ENCODE measurements at places on chromosomes 5 and 9. TPM values are rescaled to one million over a fixed set of nuclear protein-coding genes. Genes with fewer than 3 reads are reported as not detected.

The IFNB1 gene
- total RNA-seq = not detected

DNA sequence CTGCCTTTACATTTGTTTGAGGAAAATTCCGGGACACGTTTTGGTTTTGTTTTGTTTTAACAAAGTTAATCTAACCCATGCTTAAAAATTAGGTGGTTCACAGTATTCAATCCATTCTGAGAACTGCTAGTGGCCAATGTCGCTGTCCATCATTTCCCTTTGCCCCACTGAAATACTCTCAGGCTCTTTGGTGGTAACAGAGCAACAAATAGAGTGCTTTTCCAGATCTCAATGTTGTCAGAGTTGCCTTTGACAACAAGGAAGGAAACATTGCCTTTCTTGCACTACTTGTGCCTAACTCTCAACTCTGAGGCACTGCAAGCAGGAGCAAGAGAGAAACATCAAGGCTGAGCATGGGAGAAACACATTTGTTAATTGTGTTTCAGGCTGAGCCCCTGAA is 154.0 kb downstream of the MCTP1 start:
- DNase-seq = no peak

- no peak for DNase-seq
Observed at GRCh38 chr5:120012431-120012830, 383.1 kb downstream of the FAM170A start.

DNA sequence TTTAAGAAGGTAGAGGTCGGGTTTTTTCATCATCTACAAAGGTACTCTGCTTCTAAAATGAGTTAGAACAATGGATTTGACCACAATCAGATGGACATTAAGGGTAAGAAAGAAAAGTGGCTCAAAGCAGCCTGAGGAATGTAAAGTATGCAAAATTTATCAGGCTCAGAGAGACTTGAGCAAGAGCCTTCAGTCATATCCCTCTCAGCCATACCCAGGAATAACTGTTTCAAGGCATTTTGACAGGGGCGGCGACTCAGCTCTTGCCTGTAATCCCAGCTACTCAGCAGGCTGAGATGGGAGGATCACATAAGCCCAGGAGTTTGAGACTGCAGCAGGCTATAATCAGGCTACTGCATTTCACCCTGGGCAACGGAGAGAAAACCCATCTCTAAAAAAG is 38.8 kb upstream of the ANXA2R start:
- no peak for DNase-seq

DNA sequence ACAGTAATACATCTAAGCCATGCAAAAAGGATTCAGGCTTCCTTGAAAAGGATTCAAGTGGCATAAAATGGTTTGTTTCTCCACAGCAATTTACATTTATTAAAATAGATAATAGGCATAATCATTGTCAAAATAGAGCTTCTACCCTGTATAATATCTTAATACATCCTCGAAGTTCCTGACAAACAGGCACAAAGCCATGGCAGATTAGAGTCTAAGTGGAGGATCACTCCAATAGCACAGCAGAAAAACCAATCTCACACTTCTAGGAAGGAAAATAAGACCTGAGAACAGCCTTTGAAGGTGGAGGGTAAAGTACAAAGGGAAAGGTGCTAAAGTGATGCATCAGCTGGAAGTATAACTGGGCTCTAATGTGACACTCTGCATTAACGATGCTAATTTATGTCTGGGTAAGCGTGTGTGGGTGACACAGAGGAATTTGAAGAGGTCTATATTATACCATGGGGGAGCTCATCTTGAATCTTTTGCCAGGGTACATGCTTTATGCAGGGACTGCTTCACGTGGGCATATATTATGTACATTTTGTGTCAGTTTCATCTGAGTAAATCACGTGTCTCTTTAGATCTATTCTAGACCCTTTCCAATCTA is 28.8 kb downstream of the PPP2R2B start:
- DNase-seq = no peak

The ABITRAM gene
- 10.4 TPM for total RNA-seq

The ADCY2 gene
- 1.2 TPM for total RNA-seq

The ACOT12 gene
- total RNA-seq = not detected

The CYLC2 gene
- not detected for total RNA-seq

- no peak for DNase-seq
Observed at GRCh38 chr5:104400941-104401340, 838.4 kb upstream of the NUDT12 start.

DNA sequence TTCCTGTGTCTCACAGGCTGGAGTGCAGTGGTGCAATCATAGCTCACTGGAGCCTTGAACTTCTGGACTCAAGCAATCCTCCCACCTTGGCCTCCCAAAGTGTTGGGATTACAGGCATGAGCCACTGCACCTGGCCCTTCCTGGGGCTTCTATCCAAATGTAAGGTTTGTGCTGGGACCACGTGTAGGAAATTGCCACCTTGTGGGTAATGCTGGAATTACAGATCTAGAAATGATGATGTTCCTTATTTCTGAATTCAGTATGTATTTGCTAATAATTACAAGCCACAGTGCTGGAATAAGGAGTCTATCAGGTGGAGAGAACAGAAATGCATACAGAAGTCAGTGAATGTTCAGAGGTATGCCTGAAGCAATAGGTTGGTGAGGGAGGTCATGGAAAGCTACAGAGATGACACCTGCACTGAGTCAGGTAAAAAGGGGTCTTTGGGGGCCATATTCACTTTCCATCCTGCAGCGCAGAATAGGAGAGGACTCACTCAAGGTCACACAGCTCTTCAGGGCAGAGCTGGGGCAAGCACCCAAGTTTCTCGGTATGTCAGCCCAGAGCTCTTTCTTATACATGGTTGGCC is 8.8 kb upstream of the IGFBPL1 start:
- no peak for DNase-seq

DNA sequence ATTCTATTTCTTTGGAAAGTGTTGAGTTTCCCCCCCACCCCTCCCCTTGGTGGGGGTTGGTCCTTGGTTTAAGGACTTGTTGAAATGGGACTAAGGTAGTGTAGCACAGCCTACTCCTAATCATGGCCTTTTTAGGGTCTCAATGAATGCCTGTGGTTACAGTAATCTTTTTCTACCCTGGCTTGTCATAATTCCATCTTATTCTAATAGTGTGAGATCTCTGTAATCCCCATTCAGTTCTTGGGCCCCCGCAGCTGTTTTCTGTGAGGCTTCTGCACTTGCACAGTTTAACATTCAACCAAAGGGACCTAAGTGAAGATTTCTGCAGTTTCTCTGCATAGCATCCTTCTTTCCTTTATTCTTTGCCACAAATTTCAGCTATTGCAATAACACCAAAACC is 30.7 kb downstream of the TNFSF15 start:
- DNase-seq = no peak

The ANKRD34B gene
- total RNA-seq = 0.10 TPM

DNA sequence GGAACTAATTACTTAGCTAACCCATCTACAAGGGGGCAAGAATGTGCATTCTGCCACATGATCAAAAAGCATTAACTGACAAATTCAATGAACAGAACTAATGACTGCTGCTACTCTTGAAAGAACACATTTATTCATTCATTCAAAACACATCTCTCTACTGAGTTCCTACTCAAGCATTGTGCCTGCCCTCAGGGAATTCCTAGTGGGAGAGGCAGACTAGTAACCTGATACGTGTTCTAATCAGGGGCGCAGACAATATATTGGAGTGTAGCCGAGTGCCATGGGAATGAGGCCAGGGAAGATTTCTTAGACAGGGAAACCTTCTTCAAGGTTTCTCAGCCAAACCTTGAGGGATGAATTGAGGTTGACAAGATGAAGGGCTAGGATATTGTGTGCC is 56.7 kb upstream of the PAPPA start:
- DNase-seq = no peak

DNA sequence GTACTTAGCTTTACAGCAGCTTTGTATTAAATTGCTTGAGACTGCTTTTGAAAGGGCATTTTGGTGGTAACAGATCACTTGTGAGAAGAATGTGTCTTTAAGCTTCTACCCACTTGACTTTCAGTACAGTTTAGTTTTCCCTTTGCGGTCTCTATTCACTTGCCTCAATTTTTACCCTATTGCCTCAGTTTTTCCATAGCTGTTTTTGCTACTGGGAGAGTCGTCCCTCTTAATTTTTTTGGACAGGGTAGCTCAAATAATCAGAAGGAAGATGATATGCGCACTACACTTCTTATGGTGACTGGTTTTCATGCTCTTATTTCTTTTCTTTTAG is 18.8 kb downstream of the UGCG start:
- DNase-seq = no peak

GRCh38 chr9:12997009-12997408 is 222.2 kb downstream of the LURAP1L start:
- DNase-seq = no peak

DNA sequence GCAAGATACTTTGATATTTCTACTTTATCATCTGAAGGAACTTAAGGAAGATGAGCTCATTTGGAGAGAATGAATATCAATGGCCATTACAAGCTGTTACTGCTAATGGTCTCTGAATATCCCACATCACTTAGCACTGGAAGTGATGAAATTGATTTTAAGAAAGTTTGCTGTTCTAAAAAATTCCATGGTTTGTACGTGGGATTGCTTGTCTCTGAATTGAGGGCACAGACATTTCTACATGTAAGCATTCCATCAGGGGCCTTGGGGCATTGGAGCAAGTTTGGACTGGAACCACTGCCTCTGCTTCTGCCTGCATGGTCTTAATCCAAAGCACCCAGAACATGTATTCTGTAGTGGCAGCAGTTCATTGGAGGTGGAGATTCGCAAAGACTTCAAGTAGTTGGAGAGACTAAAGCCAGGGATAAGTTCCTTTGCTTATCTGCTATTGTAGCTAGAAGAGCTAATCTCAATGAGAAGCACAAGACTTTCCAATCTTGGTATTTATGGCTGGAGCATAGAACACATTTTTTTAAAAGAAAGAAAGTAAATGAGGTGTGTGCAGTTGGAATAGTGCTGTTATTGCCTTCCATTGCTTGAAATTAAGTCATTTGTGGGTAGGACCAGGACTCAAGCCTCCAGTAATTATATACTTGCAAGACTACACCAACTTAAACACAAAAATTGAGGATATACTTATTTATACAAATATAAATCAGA is 424.2 kb downstream of the SPATA31D1 start:
- DNase-seq = no peak

DNA sequence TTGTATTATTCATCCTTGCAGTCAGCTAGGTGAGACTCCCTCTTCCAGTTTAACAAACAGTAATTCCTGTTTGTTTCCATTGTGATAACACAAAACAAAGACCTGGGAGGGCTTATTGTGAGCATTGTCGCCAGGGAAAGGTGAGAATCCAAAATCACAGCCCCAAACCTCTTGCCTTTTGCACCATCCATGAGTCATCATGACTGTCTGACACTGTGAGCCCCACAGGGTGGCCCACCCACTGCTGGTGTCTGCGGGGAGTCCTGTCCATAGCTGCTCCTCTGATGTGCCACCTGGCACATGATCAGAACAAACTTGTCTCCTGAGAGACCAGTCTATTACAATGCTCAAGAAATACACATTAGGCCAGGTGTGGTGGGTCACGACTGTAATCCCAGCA is 33.7 kb upstream of the S1PR3 start:
- no peak for DNase-seq

- DNase-seq = no peak
Observed at GRCh38 chr9:27791311-27791710, 218.0 kb upstream of the C9orf72 start.

DNA sequence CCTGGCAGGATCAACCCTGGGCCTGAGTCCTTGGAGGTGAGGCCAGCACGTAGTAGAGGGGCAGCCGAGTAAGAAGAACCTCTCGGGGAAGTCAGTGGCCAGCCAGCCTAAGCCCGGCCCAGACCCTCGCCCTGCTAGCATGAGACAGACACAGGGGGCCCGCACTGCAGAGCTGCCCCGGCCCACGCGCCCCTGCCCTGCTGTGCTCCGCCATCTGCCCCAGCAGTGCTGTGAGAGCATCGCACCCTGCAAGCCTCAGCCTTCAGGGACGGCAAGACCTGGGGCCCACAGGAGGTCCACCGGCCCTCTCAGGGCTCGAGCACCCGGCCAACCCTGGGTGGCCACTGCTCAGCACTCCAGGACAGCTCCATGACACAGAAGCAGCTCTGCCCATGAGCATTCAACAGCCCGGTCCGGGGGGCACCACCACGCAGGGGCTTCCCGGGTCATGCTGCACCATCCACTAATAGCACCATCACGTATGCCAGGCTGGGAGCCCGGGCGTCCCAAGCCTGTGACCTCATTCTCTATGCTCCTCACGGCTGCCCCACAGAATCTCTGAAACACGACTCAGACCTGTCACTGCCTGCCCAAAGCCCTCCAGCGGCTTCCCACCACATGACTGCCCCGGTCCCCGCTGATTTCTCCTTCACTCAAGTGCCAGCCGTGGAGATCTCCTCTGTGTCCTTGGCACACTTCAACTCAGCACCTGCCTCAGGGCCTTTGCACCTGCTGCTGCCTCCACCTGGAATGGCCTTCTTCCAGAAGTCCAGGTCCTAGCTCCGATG is 38.1 kb downstream of the ADAMTS2 start:
- no peak for DNase-seq

- no peak for DNase-seq
Observed at GRCh38 chr5:122985954-122986721, 50.4 kb downstream of the PPIC start.

The WDR38 gene
- not detected for total RNA-seq

GRCh38 chr5:73625944-73626811 is at the start of gene ARHGEF28:
Gene ARHGEF28, plus strand, starts transcription at chr5:73626196. Its CDS starts 58,656 bp downstream, at chr5:73684852.
- DNase-seq = no peak

GRCh38 chr9:113129884-113130283 is 20.9 kb upstream of the SLC31A2 start:
- DNase-seq = peak; percentile 28

DNA sequence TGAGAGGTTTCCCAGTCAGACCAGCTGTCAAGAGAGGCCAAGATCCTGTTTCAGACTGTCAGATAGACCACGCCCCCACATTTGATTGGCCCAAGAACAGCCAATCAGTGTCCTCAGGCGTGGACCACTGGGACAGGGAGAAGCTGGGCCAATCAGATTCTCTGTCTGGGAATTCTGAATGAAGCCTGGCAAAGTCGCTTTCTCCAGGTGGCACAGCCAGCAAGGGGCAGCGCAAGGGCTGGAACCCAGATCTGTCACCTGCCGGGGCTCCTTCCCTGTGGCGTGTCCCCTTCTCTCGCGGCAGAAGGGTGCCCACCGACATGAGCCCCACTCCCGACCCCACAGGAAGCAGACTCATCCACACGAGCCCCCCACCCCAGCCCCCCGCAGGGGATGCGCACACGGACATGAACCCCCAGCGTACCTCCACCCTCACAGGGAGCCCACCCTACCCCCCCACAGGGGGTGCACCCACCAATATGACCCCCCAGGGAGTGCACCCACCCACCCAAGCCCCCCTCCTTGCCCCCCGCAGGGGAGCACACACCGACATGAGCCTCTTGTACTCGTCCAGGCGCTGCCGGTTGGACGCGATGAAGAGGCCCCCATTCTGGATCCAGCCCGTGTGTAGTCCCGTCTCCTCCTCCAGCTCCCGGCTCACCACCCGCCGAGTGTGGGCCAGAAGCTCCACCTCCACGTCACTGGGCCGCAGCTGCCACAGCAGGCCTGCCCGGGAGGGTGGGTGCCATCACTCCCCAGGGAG is 6.1 kb downstream of the SARDH start:
- DNase-seq = peak; percentile 77

- DNase-seq = no peak
Observed at GRCh38 chr9:81669866-81670265, 19.5 kb downstream of the TLE1 start.

- DNase-seq = no peak
Observed at GRCh38 chr9:70466976-70467561, 52.6 kb upstream of the KLF9 start.

The DNAI1 gene
- total RNA-seq = not detected

The PHYHD1 gene
- total RNA-seq = 13.6 TPM

The FOXD4L5 gene
- total RNA-seq = not detected

GRCh38 chr9:125428060-125428901 is 166.7 kb downstream of the GAPVD1 start:
- DNase-seq = no peak
